Vagina (tissue), 2 donors: ENCODE measurements at places on chromosomes 7 and 10.

DNA sequence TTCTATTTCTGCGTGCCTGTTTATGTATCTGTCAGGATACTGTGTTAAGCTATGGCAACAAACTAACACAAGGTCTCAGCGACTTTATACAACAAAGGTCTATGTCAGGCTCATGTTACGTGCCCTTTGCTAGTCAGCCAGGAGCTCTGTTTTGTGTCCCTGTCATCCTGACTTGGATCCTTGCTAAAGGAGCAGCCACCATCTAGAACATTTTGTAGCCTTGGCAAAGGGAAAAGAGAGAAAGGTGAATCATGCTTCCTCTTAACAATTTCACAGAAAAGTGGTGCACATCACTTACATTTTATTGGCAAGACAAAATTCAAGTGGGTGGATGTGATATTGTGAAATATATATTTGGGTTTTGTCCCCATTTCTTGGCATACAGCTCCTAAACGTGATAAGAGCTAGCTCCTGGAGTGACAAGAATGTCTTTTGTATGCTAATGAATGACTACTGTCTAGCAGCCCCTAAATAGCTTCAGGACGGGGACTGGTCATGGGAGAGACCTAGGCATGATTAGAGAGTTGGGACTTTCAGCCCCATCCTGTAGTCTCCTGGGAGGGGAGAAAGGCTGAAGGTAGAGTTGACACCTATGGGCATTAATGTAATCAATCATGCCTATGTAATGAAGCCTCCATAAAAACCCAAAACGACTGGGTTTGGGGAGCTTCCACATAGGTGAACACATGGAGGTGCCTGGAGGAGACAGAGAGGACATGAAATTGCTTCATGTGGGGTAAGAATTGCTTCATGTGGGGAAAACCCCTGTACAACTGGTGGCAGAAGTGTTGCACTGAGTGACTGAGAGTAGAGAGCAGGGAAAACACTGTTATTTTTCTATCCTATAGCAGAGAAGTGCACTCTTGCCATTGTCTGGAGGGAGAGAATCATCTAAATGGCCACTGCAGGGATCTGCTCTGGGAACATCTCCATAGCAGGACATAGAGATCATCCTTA lies 33.0 kb downstream of the MRPL32 start:
- no peak for DNase-seq

- DNase-seq, result no peak
Measured at GRCh38 chr10:131930586-131931330, 29.9 kb downstream of the PPP2R2D start.

DNA sequence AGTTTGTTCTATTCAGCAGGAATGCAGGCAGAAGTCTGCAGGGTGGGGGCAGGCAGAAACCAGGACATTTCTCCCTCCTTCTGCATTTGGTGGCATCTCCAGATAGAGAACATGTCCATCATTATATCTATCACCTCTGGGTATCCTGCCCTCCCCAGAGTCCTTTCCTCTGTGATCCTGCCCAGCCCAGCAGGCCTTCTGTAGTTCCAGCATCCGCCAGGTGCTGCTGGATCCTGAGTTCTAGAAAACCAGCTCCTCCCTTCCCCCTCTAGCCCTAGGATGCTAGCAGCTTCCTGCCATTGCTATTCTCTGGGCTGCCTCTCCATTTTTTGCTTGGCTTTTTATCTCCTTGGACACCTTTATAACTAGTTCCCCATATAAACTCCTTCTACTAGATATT lies 180.3 kb downstream of the KCNMA1 start:
- no peak for DNase-seq

DNA sequence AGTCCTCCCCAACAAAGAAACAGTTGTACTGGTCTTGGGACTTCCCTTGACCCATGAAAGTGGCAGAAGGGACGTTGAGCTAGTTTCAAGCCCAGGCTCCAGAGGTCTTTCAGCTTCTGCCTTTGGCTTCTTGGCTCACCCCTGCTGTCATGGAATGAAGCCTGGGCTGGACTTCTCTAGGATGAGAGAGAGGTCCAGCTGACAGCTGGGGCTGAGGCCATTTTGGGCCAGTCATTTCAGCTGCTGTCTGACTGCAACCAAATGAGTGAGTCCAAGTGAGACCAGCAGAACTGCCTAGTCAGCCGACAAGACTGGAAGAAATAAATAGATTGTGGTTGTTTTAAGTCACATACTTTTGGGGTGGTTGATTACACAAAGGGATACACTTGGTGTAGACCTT lies 76.6 kb downstream of the TMEM178B start:
- DNase-seq, result no peak

GRCh38 chr7:66758950-66759628 lies 18.6 kb downstream of the RABGEF1 start:
- no peak for DNase-seq

DNA sequence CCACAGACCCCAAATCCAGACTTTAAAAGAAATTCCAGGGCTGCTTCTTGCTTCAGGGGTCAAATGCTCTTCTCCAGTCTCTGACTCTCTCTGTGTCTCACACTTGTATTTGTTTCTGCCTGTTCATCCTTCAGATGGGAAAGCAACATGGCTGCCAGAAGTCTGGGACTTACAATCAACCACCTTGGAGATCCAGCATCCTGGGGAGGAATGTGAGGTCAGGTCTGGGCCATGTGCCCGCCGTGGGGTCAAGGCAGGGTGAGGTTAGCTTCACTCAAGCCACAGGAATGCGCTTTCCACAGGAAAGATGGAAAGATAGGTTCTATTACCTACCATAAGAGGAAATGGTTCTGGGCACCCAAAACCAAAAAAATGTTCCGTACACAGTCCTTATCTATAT lies 34.3 kb upstream of the NPVF start:
- DNase-seq, result no peak

DNA sequence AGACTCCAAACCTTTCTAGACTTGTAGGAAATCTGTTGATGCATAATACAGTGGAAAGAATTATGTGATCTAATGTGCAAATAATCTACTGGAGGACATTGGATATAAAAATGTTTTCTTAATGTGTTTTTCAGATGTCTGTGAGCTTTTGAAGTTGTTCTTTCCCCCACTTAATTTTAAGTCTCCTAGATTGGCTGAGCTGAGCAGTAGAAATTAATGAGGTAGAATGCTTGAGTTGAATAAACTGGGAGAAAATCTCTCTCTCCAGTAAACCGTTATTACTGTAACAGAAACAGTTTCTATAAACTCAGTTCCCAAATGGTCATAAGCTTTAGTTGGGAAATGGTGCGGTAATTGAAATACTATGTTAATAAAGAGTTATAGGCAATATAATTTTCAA lies 15.7 kb downstream of the CSGALNACT2 start:
- no peak for DNase-seq

- no peak for DNase-seq
Measured at GRCh38 chr10:34184939-34185386, 630.1 kb downstream of the PARD3 start.

- no peak for DNase-seq
Measured at GRCh38 chr10:114444819-114445218, 40.5 kb upstream of the AFAP1L2 start.

DNA sequence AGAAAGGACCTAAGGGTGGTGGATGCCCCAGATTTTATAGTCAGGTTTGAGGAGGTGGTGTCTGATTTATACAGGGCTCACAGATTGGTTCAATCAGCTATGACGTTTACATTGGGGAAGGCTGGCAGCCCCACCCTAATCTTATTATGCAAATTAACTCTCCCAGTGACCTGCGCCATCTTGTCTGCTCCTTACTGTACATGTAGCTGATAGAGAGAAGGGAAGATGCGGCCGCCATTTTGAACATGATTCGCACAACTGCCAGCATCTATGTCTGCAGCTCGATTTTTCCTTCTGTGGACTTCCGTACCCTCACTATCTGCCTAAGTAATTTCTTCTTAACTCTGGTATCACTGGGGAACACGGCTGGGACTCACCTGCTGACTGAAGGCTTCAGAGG lies 619.0 kb upstream of the DPP6 start:
- no peak for DNase-seq

DNA sequence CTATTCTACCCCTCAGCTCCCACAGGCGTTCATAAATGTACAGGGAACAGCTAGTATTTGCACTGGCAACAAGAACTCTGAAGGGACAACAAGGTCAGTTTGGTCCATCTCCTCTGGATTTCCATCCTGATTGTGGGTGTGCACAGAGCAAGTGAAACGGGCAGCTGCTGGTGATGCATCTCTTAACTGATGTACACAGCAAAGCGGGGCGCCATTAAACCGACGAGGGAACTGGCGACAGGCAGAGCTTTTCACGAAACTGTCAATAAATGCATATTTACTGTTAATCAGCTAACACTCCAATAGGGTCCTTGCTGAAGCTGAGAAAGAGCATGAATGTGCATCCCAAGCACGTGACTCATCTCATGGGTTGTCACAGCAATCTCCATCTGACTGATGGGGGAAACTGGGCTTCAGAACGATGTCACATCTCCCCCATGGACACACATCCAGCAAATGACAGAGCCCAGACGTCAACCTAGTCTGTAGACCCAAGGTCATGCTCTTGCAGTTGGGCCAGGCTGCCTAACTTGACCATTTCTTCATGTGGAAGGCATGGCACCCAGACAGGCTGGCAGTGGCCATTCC lies 54.2 kb downstream of the FAM53B start:
- DNase-seq, result no peak

GRCh38 chr7:1703871-1704810 lies 34.1 kb downstream of the ELFN1 start:
- DNase-seq, result no peak

- no peak for DNase-seq
Measured at GRCh38 chr10:103114876-103115275, 78.2 kb downstream of the NT5C2 start.

DNA sequence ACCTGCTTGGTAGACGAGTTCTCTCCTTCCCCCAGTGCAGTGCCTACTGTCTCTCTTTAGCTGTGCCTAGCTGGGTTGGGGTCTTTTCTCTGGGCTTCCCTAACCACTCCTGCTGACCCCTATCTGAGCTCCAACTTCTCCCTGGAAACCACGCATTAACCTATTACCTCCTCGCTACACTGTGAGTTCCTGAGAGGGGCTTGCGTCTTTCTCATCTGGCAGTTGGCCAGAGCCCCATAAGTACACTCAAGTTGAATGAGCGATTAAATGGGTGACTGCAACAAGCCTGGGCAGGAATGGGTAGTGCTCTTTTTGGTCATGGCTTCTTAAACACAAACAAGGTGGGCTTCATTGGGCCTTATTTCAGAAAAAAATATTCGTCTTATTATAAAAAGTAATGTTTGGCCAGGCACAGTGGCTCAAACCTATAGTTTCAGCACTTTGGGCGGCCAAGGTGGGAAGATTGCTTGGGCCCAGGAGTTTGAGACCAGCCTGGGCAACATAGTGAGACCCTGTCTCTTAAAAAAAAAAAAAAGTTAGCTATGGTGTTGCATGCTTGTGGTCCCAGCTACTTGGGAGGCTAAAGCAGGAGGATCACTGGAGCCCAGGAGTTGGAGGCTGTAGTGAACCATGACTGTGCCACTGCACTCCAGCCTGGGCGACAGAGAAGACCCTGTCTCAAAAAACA lies 41.4 kb downstream of the SYPL1 start:
- no peak for DNase-seq
